ENCODE measurements at places on chromosomes 3 and 15.

GRCh38 chr3:40876009-40876408, 323.3 kb upstream of the CTNNB1 start:
- DNase-seq, result no peak

DNA sequence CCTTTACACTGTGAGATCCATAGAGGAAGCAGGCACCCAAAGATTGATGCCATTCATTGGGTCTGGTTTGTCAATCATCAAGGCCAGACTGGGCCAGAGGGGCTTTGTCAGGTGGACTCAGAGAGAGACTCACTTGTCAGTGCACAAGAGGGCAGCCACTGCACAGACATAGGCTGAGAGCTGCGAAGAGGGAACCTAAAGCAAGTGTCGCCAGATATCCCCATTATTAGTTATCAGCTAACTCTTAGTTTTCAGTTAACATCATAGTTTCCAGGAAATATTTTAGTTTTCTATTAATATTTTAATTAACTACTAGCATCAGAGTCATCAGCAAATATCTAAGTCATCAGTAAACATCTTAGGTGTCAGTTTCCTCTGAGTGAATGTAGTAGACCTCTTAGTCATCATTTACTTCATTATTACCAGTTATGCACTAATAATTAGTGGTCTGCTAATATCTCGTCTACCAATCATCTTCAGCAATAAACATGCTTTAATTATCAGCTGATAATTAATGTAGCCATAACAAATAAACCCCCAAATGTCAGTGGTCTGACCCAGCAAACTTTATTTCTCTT, 41.7 kb upstream of the LIMD1 start:
- DNase-seq, result no peak

DNA sequence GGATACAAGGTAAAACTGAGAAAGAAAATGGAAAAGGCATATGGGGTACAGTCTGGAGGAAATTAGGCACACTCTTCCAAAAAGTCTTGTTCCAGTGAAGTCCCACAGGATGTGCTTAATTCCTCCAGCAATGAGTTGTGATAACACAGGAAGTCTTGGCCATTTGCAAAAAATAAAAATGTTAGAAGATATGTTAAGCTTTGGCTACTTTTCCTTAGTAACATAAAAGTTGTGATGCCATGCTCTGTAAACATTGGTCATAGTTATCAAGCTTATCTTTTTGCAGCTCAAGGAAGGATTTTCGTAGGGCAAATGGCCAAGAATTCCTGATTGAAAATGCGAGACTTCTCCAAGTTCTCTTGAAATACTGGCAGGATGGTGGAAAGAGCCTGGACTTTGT, 26.4 kb downstream of the LNP1 start:
- no peak for DNase-seq

- no peak for DNase-seq
Measured at GRCh38 chr15:65426216-65426853, 3.6 kb upstream of the IGDCC4 start.

GRCh38 chr3:148604270-148605085, 93.2 kb upstream of the AGTR1 start:
- no peak for DNase-seq

GRCh38 chr3:57980416-57980815, 27.8 kb upstream of the FLNB start:
- DNase-seq, result no peak
